HuH-7.5 (cell line): ENCODE measurements at places on chromosomes 7 and 10.

GRCh38 chr10:103564776-103565520, 71.4 kb downstream of the NEURL1 start:
- DNase-seq: peak; percentile 67

GRCh38 chr7:111982804-111983203, 223.4 kb downstream of the DOCK4 start:
- DNase-seq: no peak

DNA sequence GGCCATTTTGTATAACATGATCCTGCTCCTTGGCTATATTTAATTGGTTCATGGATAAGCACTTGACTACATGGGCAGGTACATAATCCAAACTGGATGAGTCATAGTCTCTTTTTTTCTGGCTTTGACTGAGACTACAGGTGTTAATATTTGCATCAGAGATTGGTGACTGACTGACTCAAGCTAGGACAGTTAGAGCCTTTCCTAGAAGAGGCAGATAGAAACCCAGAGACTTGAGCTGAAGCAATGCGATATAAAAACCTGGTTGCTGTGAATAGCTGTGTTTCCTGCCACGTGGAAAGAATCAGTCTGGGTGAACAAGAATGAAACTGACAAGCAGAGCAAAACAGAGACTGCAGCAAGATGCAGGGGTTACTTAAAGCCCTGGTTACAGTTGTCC, 81.0 kb downstream of the SAMD9 start:
- no peak for DNase-seq

GRCh38 chr7:5533821-5534367, 110.3 kb upstream of the TNRC18 start:
- DNase-seq: peak; percentile 55

GRCh38 chr7:101172005-101172853, 6.9 kb upstream of the VGF start:
- peak; percentile 14 for DNase-seq

GRCh38 chr7:101536232-101536631, 92.9 kb downstream of the MYL10 start:
- peak; percentile 81 for DNase-seq

DNA sequence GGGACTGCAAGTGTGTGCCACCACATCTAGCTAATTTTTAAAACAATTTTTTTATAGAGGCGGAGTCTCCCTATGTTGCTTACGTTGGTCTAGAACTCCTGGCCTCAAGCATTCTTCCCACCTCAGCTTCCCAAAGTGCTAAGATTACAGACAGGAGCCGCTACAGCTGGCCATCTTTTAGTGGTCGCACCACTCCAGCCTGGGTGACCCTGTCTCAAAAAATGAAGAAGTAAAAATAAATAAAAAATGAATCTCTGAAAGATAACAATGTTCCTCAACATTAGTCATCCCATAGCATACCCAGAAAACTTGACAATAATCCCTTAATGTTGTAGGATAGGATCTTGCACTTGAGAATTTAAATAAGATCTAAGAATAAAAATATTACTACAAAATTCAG, 18.2 kb downstream of the WBP1L start:
- no peak for DNase-seq

DNA sequence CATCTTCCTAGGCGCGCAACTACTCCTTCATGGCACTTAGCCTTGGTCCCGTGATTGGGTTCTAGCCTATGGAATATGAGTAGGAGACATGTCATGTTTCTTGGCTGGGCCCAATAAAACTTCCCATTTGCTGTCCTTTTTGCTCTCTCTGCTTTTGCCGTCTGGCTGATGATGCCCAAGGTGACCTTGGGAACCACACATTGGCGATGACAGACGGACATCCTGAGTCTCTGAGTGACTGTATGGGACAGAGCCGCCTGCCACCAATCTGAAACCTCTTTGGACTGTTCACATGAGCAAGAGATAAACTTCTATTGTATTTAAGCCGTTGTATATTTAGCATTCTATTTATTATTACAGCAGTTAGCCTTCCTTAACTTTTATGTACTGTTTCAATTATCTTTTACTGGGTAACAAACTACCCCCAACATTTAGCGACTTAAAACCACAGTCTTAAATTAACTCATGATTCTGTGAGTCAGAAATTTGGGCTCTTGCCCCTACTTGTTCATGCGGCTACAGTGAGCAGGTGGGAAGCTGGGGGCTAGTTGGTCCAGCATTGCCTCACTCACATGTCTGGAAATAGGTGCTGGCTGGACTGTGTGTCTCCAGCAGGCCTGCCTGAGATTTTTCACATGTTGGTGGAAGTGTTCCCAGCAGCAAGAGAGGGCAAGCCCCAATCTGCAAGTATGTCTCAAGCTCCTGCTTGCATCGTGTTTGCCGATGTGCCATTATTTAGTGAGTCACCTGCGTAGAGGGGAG, 71.7 kb downstream of the NOD1 start:
- DNase-seq: no peak

DNA sequence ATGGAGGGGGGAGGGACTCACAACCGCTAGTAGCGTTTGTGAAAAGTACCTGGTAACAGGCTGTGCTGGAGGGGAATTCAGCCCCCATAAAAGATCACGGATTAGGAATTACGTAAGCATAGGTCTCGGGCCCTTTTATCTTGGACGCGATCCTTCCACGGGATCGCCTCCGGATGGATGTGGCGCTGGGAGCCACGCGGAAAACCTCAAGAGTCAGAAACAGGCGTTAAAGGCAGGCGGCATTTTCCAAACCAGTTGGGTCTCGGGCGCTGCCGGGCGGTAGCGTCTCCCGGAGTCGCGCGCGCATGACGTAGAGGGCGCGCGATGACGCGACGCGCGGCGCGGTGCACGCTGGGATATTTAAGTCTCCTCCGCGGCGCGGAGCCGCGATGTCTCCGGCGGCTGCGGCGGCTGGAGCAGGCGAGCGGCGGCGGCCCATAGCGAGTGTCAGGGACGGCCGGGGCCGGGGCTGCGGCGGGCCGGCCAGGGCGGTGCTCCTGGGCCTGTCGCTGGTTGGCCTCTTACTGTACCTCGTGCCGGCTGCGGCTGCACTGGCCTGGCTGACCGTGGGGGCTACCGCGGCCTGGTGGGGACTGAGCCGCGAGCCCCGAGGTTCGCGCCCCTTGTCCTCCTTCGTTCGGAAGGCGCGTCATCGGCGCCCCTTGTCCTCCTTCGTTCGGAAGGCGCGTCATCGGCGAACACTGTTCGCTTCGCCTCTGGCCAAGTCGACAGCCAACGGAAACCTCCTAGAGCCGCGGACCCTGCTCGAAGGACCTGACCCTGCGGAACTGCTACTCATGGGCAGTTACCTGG, at the start of gene POM121:
Gene POM121, plus strand, starts transcription at position 363 of the 813 bp plus-strand sequence. Its CDS starts 27 bp downstream, at position 390.
- peak; percentile 91 for DNase-seq

DNA sequence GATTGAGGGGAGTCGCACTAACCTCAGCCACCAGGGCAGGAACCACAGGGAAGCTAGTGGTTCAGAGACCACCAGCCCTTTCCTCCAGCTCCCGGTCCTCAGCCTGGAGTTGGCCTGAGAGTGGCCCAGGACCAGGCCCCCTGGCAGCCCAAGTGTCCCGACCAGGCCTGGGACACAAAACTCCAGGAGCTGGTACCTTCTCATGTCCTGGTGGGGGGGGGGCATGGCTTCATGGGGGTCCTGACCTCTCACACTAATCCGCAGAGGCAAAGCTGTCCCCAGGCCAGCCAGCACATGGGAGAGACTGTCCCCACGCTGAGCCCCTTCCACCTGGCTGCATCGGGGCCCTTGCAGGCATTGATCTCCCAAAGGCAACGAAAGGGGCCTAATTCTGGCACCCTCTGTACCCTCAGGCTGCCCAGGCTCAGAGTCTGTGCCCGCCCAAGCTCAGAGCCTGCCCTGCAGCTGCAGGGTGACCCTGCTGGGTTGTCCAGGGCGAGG, 28.2 kb downstream of the GPRIN2 start:
- no peak for DNase-seq
